Diencephalon (tissue), 1 donor: ENCODE measurements at places on chromosomes 2 and 18. TPM values are rescaled to one million over a fixed set of nuclear protein-coding genes. Genes with fewer than 3 reads are reported as not detected.

Gene CYBRD1
- 14.5 TPM for total RNA-seq

Gene XIRP2
- total RNA-seq: 0.92 TPM

Gene CRYGC
- not detected for total RNA-seq

Gene ZSWIM2
- 0.23 TPM for total RNA-seq

Gene GRHL1
- total RNA-seq: 10.6 TPM

Gene IL1R1
- total RNA-seq: 0.46 TPM

Gene LDLRAD4
- 83.5 TPM for total RNA-seq

Gene TTR
- total RNA-seq: 410 TPM

Gene DIPK1C
- total RNA-seq: 15.9 TPM

Gene DPYSL5
- total RNA-seq: 181 TPM

Gene GATA6
- 0.23 TPM for total RNA-seq

Gene SKA1
- total RNA-seq: 5.5 TPM

Gene ABCG8
- 1.2 TPM for total RNA-seq

Gene ACADL
- 4.8 TPM for total RNA-seq

Gene WIPF1
- total RNA-seq: 5.1 TPM

Gene AP1S3
- 8.8 TPM for total RNA-seq

Gene CHRNG
- total RNA-seq: not detected

Gene UGT1A3
- total RNA-seq: not detected
